Stimulated activated naive B cell treated with anti-CD40 and anti-IgM and Interleukin-4, amounts not matched to agents 10 μg/mL and 1 μg/mL and 100 μg/mL, for 72 hours (primary cell): ENCODE measurements at places on chromosomes 12 and 14.
A peak's percentile ranks its signal among the peaks of the same experiment; 100 is the strongest.

- no peak for DNase-seq
These were observed 1.2 kb downstream of the SSTR1 start for GRCh38 chr14:38208618-38209562.

- no peak for DNase-seq
These were observed 811.7 kb downstream of the GALC start for GRCh38 chr14:87181288-87181687.

- DNase-seq: no peak
These were observed 2.7 kb upstream of the GALNT6 start for GRCh38 chr12:51393676-51394545.

GRCh38 chr12:57741844-57742738 is 2.7 kb upstream of the TSPAN31 start:
- peak; percentile 57 for DNase-seq

DNA sequence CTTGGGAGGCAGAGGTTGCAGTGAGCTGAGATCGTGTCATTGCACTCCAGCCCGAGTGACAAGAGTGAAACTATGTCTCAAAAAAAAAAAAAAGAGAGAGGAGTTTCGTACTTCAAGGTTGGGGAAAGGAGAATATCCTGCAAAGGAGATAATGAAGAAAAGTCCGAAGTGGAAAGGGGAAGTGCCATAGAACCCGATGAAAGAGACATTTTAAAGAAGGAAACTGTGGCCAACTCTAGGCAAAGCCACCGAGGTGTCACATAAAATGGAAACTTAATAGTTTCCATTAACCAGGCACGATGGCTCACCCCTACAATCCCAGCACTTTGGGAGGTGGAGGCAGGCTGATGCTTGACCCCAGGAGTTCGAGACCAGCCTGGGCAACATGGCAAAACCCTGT is 15.0 kb upstream of the LTBP2 start:
- DNase-seq: peak; percentile 18

DNA sequence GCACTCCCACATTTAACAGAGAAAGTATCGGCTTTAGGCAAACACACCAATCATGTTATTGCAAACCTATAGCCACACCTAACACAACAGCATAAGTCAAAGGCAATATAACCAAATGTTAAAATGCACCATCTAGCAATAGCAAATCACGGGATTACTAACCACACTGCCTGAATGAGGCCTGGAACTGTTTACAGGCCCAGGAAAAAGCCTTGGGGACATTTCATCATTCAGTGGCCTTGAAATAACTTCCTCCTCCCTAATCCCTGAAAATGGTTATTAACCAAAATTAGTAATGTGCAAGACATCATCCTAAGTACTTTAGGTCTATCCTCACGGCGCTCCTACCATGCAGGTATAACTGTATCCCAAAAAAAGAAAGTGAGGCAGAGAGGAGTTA is 2.3 kb downstream of the GALC start:
- no peak for DNase-seq

- DNase-seq: no peak
These were observed 219.1 kb upstream of the C14orf180 start for GRCh38 chr14:104360501-104360900.

GRCh38 chr14:67461341-67461985 is 27.1 kb downstream of the TMEM229B start:
- DNase-seq: no peak

- DNase-seq: no peak
These were observed 97.6 kb downstream of the RAD52 start for GRCh38 chr12:851913-852312.

DNA sequence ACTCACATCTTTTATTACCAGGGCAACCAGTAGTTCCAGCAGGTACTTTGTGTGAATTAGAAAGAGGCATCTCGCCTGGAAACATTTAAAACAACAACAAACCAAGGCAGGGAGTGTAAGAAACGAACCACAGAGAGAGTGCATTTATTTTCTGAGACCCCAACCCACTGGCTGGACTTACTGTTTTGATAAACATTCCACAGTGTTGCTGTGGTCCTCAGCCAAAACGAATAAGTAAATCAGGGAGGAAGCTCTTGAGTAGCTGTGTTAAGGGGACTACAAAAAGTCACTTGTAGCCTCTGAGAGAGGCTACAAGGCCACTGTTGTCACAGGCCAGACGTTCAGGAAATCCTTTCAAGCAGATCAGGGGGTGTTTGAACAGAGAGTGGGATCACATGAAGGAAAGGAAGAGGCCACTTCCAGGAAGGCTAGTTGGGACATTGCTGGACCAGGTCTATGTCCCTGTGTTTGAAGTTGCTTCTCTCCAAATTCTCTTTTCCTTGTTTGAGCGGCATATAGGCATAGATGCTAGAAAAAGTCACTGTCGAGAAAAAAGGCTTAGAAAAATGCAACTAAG is 33.8 kb downstream of the DMAC2L start:
- DNase-seq: no peak

DNA sequence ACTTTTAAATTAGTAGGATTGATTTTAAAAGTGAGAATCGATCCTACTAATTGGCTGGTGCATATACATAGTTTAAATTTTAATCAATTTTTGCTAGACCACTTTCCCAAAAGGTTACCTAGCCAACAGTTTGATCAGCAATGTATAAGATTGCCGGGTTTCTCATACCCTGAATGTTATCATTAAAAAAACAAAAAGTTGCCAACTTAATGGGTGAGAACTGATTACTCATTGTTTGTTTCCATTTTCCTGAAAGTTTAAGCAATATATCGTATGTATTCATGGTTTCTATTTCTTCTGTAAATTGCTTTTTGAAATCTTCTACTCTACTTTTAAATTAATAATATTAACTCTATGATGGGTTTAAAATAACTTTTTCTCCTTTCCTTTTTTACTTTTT is 4.4 kb upstream of the MYBPC1 start:
- DNase-seq: no peak

- DNase-seq: no peak
These were observed 46.1 kb downstream of the DIO2 start for GRCh38 chr14:80164991-80165721.

DNA sequence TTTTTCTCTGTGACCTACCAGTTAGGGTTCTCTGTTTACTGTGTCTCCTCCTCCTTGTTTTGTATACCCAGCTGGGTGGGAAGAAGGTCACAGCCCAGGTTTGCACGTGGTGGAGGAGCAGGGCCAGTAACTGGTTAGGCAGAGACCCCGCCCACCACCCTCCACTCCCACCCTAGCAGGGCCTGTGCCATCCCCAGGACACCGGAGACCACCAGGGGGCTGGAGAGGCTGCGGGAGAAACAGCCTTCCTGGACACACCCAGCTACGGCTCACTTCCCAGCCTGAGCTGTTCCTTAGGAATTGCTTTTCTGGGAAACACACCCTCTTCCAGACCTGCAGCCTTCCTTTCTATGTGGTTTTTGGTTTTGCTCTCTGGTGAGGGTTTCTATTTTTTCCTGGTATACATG is 21.1 kb downstream of the BDKRB2 start:
- DNase-seq: no peak

GRCh38 chr14:40188006-40188405 is 755.8 kb upstream of the FBXO33 start:
- DNase-seq: no peak

- no peak for DNase-seq
These were observed 9.6 kb downstream of the TBX5 start for GRCh38 chr12:114396153-114396868.

GRCh38 chr14:64673748-64674147 is 30.5 kb upstream of the PLEKHG3 start:
- no peak for DNase-seq

GRCh38 chr12:65858831-65859230 is 34.5 kb downstream of the HMGA2 start:
- DNase-seq: no peak

GRCh38 chr12:106585521-106586277 is 2.9 kb downstream of the RFX4 start:
- DNase-seq: no peak

DNA sequence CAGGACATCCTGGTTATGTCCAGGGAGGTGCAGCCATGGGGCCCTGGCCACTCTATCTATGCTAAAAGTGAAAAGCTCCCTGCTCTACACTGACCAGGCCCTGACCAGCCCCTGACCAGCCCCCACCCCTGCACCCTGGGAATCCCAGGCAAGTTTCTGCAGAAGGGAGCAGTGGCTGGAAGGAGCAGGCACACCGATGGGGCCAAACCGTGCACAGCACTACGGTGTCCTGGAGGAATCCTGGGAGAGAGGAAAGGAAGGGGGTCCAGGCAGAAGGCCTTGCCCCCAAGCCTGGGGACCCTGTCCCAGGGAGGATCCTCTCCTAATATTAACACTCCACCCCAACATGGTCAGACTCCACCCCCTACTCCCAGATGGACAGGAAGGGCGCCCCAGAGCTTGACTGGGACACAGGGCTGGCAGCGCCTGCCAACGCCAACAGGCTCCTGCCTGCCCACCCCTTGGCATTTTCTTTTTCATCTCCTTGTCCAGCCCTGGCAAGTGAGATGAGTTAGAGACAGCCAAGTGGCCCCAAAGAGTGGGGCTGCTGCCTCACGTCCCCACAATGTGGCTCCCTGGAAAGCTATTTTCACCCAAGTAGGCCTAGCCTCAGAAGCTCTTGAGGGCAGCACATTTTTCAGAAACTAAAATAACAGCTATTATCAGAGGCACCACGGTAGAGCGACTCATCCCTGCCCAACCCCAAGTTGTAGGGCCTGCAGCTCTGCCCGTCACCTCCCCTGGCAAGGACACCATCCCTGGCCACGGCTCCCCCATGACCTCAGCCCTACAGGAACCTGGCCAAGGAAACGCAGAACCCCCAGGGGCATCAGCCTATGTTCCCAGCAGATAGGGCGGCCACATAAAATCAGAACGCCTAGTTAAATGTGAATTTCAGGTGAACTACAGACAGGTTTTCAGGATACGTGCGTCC is 82.6 kb downstream of the SCARB1 start:
- DNase-seq: no peak

DNA sequence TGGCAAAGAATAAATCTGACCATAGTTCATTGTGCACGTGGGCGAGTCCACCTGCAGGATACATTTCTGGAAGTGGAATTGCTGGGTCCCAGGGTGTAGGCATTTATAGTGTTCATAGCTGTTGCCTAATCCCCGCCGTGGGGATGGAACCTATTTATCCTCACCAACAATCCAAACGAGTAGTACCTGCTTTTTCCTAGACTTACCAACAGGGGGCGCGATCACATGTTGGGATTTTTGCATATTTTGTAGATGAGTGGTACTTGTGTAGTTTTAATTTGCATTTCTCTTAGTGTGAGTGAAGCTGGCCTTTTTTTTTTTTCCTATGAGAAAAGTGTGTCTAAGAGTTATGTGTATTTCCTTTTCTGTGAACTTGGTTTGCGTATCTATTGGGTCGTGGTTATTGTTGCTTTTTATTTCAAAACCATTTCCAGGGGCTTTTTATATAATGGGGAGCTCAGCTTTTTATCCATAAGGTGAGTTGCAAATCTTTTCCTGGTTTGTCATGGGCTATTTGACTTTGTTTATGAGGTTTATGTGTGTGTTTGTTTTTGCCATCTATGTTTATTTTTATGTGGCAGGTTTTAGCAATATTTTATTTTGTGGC is 67.2 kb downstream of the CCDC92 start:
- DNase-seq: peak; percentile 44
